Nucleus accumbens (tissue), 56 donors: ENCODE measurements at places on chromosomes 1 and 21.

DNA sequence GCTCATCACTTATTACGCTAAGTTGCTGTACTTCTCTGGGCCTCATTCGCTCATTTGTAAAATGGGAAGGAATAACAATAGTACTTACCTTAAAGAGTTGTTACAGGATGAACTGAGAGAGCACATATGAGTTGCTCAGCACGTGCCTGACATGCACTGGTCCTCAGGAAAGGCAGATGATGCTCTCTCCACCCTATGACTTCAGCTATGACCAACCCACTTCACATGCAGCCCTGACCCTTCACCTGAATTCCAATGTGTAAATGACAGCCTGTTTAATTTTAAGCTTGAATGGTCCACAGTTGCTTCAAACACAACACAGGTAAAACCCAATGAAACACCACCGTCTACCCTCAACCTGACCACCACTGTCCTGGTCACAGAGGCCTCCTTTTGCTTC lies 32.9 kb downstream of the GADD45A start:
- no peak for DNase-seq

- DNase-seq = no peak
These were observed 322.2 kb upstream of the BEND5 start for GRCh38 chr1:49098866-49099265.

DNA sequence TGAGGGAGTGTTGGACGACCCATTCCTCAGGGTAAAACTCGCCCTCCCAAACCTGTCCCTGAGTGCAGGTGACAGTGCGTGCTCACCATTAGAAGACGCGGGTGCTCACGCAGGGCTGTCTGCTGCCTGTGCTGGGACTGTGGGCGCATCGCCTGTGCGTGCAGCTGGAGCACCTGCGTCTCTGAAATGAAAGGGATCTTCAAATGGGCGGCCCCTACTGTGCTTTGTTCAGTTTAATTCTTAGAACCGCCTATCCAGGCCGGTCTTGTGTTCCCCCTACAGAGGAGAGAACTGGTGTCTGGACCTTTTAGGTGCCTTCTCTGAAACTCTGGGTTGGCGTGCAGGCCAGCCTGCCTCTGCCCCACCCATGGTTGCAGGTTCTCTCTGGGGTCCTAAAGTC lies 125.8 kb downstream of the PCBP3 start:
- no peak for DNase-seq

GRCh38 chr21:45320261-45321025 lies 32.7 kb upstream of the POFUT2 start:
- DNase-seq = no peak

GRCh38 chr1:230568676-230569075 lies 73.6 kb upstream of the COG2 start:
- DNase-seq = no peak

GRCh38 chr1:114718661-114719423 lies 2.3 kb upstream of the NRAS start:
- DNase-seq = no peak

- no peak for DNase-seq
These were observed 39.0 kb downstream of the LRRC71 start for GRCh38 chr1:156959414-156959813.

DNA sequence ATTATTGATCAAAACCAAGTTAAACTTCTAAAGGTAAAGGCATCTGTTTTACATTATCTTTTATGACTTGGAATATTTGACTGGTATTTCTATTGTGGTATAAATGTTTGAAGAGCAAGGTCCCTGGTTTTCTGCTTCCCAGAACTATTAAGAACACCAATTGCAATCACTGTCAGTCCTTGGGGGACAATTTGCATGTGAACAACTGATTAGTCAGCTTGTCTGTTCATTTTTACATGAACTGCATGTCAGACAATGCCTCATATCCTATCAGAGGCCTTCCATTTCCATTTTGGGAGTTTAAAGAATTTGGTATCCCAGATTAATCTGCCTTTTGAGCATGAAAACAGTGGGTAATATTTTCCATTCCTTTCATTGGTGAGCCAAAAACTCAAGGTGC lies 654.9 kb upstream of the USP24 start:
- DNase-seq = no peak

GRCh38 chr1:201219481-201220387 lies 29.1 kb downstream of the IGFN1 start:
- DNase-seq = no peak

DNA sequence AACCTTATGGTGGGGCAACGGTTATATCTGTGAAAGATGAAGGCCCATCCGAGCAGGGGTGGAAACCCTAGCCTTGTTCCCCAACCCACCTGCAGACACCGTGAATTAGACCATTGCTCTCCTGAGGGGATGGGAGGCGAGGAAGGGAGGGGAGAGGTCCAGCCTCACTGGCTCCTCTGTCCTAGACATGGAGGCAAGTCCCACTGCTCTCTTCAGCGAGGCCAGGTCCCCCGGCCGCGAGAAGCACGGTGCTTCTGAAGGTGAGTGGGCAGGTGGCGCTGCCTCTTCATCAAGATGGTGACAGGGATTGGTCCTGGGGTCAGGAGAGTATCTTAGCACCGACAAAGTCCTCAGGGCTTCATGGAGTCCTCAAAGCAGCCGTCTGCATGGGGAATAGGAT lies 59.3 kb downstream of the VWA5B1 start:
- DNase-seq = no peak

DNA sequence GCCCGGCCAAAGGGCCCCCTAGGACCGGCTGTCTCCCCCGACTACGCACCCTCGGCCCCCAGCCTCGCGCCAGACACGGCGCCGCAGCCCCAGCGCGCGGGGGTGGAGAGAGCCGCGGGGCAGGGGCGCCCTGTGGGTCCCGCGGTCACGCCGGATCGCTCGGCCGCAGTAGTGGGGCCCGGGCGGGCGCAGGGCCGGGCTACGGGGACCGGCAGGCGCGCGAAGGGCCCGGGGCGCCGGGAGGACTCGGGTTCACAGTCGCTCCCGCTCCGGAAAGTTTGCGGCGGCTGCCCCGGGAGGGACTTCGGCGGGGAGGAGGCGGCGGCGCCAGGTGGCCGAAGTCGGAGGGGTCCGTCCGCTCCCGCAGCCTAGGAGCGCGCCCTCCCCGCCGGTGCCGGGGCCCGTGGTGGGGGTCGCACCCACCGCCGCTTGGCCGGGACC lies 7.1 kb upstream of the ZNF669 start:
- DNase-seq = no peak

GRCh38 chr1:30809514-30810263 lies 52.1 kb upstream of the LAPTM5 start:
- no peak for DNase-seq

- peak; percentile 7 for DNase-seq
These were observed 475.6 kb downstream of the LTN1 start for GRCh38 chr21:28516991-28517592.

DNA sequence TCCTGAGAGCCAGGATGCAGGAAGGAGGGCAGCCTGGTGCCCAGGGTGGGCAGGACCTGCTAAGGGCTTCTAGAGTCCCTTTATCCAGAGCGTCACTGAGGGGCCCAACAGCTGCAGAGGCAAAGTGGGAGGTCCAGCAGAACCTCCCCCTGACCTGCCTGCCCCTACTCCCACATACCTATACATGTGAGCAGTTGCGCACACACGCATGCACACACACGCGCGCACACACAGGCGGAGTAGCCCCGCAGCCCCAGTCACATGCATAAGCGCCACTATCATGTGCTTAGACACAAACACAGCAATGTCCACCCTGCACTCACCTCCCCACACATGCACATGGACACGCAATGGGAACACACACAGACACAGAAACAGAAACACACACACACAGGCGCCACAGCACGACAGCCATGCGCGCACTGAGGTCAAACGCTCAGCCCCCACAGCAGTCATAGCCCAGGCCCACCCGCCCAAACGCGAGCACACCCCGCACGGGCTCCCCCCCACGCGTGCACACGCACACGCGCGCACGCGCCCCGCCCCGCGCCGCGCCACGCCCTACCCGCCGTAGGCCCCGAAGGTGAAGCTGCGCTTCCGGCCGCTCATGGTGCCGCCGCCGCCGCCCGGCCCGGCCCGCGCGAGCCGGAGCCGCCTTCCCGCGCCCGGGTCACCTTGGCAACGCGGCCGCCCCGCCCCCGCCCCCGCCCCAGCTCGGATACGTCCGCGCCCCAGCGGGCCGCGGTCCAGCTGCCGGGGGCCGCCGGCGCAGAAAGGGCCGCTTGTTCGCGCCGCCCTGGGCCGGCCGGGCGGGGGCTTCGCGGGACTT lies 17.7 kb downstream of the RAP1GAP start:
- DNase-seq = peak; percentile 82

DNA sequence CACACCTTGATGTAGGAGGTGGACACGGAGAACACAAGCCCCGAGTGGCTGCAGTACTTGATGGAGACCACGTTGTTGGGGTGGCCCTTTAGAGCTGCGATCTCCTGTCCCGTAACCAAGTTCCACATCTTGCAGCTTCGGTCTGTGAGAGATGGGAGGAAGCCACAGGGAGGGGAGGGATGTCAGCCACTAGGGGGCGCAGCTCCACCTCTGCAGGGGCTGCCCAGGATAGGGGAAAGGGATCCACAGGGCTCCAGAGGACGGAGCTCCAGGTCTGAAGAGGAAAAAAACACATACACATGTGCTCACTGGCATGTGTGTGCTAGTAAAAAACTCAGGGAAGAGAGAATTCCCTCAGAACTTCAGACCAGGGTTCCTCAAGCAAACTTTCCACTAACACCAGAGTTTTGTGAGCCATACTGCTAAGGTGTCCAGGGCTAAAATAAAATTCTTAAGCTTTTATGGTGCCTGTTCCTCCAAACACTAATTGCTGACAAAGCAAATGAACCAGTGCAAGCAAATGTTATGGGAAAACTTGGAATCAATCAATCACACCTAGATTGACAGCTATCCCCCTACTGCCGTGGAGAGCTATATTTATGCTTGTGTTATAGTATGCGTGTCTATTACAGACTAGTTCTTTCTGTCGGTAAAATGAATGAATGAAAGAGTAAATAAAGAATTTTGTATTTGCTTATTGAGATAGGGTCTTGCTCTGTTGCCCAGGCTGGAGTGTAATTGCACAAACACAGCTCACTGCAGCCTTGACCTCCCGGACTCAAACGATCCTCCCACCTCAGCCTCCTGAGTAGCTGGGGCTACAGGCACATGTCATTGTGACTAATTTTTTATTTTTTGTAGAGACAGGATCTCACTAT lies 43.7 kb downstream of the KIF21B start:
- no peak for DNase-seq

- DNase-seq = no peak
These were observed 1.9 kb downstream of the GIPC2 start for GRCh38 chr1:78047631-78048030.

DNA sequence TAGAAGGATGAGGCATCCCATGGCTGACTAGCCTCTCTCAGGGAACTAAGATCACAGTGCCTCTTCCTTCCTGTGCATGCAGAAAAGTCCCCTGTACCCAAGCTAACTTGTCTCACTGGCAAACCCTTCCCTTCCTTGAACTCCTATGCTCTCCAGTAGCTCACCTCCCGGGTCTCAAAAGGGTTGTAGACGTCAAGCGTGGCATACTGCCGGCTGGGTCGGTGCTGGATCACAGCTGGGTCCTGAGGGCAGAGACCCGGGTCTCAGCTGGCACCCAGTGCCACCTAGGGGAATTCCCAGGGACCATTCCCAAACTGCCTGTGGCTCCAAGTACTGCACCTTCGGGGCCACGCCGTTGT lies 688 bp downstream of the SCAMP3 start:
- DNase-seq = no peak

DNA sequence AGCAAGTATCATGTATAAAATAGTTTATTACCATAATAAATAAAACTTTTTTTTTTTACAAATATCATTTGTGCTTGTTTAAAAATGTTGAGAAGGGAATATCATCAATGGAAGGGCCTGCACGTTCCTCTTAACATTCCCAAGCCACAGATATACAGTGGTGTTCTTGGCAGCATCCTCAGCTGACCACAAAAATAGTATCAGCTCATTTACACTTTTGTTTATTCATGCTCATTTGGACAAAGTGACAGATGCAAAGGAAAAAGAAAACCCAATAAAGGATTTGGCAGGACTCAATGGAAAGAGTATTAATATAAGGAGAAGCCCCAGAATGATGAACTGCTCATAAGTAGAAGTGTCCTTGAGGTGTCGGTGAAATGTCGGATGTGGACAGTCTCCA lies 349.6 kb downstream of the HHAT start:
- DNase-seq = no peak

GRCh38 chr1:116076831-116077230 lies 34.4 kb upstream of the MAB21L3 start:
- DNase-seq = no peak

- no peak for DNase-seq
These were observed 48.2 kb downstream of the SYT2 start for GRCh38 chr1:202662081-202662480.

- no peak for DNase-seq
These were observed 47.6 kb upstream of the HOOK1 start for GRCh38 chr1:59767119-59767518.

DNA sequence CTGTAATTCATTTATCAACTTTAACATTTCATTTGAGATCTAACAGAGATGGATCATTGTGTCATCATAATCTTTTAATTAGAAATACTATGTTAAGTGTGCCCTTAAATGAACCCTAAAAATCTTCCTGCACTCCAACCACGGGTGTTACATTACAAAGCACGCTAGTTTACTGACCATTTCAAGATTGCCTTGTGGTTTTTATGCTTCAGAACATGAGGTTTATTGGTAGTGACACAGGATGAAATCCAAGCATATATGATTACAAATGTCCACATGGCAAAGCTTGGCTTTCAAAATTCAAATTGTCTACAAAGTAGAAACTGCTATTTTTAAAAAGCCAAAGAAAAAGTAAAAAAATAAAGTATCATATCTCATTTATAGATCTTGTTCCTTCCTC lies 190.4 kb upstream of the USP25 start:
- DNase-seq = no peak
